ENCODE measurements at places on chromosomes 7 and 10.

DNA sequence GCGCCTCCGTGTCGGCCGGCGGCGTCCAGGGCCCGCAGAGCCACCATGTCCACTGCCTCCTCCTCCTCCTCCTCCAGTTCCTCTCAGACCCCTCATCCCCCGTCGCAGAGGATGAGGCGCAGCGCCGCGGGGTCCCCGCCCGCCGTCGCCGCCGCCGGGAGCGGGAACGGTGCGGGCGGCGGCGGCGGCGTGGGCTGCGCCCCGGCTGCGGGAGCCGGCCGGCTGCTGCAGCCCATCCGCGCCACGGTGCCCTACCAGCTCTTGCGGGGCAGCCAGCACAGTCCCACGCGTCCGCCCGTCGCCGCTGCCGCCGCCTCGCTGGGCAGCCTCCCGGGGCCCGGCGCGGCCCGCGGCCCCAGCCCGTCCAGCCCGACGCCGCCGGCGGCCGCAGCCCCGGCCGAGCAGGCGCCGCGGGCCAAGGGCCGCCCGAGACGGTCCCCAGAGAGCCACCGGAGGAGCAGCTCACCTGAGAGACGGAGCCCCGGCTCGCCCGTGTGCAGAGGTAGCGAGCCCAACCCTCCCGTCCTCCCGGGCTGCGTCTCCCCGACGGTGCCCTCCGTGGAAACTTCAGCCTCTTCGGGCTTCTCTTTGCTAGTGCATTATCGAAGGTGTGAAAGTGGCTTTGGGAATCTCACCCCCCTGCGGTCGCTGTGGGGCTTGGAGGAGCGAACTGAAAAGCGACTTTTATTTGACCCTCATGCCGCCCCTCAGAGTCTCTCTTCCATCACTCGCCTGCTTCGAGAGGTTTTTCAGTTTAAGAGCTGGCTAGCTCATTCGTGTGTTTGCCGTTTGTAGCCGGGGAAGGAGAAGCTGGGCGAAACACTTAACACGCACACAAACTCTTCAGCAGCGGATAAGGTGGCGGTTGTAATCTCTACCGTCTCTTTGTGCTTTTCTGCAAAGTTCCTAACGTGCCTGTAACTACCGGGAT lies 975 bp downstream of the GLCCI1 start:
- peak; percentile 47 for DNase-seq

GRCh38 chr10:3065622-3066021 lies 1.7 kb upstream of the PFKP start:
- DNase-seq = no peak

- DNase-seq = no peak
Observed at GRCh38 chr7:23285657-23286646, 13.2 kb upstream of the MALSU1 start.

GRCh38 chr7:142787034-142787768 lies 16.4 kb downstream of the PRSS2 start:
- DNase-seq = peak; percentile 0

- no peak for DNase-seq
Observed at GRCh38 chr10:119770928-119771327, 45.1 kb downstream of the INPP5F start.

DNA sequence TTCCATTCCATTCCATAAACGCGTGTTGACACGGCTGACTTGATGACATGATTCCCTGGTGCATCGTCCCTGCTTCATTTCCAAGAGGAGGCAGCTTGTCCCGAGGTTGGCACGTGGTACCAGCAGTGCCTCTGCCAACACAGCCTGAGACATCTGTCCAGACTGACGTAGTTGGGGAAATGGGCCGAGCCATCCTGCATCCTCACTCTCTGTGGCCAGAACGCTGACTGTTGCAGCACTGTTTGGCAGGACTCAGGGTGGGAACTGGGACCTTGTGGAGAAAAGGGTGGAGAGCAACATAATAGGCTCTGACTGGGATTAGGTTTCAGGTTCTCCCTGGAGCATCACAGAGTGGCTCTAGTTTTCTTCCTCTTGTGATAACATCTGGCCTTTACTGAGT lies 118.6 kb upstream of the BTBD16 start:
- DNase-seq = no peak

DNA sequence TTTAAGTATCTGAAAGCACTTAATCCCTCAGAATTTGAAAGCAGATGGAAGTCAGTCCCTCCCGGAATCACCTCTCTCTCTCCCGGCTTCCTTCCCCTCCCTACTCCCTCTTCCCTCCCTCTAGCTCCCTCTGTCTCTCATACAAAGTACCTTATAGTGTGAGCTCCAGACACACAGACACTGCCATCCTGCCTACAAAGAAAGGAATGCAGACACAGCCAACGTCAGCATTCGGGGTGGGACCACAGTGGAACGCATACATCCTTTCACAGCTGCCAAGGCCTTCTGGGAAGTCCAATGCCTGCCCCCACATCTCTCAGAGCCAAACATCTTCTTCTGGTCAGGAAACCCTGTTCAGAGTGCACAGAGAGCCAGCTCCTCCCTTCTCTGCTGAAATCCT lies 9.3 kb downstream of the NOD1 start:
- DNase-seq = no peak

DNA sequence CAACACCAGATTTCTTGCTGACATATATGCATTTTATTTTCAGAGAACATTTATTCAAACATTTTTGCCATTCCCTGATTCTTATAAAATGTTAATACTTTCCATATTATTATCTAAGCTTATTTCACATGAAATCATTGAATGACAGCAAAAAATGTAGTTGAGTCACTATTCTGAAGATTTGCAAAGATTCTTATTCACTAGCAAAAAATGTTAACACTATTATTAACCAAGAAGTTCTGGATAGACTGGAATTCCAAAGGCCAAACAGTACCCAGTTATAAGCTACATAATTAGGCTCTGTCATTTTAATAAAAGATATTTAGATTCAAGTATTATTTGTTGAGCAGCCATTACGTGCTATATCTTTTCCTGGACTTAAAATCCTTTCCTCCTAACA lies 4.3 kb downstream of the GSTO2 start:
- no peak for DNase-seq

- no peak for DNase-seq
Observed at GRCh38 chr10:29576681-29577080, 58.1 kb downstream of the SVIL start.
